ENCODE measurements at places on chromosomes 7 and 10.
A peak's percentile ranks its signal among the peaks of the same experiment; 100 is the strongest.

DNA sequence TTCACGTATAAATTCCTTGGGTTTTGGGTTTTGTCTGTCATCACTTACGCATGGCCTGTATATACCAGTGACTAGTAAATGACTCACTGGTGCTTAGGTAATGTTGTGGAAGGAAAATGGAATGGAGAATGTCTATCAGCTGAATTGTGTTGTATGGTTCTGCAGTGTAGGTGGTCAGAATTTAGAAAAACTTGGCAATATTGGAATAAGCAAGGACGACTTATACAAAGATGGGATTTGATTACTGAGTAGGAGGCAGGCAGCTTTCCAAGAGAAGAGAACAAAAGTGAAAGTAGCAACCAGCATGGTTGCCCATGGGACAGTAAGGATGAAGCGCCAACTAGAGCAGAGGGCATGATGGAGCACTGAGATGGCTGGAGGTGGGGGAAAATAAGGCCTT, 168.6 kb upstream of the CSTF2T start:
- DNase-seq, result peak; percentile 66

DNA sequence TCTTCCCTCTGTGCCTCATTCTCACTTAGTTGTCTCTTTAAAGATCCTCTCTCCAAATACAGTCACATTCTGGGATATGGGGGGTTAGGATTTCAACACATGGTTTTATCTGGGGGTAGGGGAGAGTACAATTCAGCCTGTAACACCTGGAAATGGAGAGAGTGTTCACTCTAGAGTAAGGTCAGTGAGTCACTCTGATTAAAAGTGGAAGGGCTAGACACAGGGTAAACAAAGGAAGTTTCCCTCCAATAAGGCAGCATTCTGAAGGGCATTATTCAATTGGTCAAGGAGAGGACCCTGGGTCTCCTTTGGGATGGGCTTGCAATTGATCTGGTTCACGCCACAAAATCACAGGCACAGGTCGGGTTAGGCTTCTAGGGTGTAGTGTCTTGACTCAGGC, 232.8 kb upstream of the NPSR1 start:
- DNase-seq, result no peak

DNA sequence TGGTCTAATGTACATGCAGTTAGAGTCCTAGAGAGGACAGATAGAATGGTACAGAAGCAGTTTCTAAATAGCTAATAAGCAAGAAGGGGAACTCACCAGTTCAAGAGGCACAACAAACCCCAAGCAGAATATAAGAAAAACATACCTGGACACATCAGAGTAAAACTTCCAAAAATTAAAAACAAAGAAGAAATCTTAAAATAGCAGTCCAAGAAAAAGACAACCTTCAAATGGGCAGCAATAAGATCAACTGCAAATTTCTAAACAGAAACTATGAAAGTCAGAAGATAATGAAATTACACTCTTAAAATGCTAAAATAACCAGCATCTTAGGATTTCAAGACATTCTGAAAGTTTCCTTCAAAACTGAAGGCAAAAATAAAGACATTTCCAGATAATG, 55.9 kb downstream of the USP6NL start:
- no peak for DNase-seq

DNA sequence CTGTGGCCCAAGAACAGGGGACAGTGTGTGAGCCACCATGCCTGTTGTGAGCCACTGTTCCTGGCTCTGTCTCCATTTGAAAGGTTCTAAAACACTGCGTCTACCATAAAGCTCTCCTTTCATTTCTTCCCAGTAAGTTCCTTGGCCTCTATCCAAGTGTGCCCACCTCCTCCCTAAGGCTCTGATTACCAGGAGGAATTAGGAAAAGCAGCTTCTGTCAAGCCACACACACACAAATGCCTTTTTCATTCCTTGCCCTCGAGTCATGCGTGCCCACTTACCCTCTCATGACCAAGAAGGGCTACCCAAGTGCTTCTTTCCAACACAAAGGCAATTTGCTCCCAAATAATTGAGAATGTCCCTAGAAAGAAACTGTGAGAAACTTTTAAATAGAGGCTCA, 70.8 kb upstream of the PARD3 start:
- DNase-seq, result no peak

DNA sequence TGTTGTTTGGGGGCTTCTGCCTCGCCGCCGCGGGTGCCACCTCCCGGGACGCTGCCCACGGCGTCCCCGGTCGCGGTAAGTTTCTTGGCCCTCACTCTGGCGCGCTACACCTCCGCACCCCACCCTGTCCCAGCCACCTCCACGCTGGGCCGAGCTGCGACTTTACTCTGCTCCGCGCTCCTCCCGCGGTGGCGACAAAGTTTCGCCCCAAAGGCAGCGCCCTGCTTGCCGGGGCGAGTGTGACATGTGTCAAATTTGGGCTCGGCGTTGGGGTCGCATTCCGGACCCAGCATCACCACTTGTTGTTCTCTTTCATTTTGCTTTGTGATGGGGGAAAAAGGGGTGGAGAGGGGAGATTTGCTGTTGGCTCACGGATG, 167.7 kb upstream of the PPP1R3A start:
- no peak for DNase-seq

DNA sequence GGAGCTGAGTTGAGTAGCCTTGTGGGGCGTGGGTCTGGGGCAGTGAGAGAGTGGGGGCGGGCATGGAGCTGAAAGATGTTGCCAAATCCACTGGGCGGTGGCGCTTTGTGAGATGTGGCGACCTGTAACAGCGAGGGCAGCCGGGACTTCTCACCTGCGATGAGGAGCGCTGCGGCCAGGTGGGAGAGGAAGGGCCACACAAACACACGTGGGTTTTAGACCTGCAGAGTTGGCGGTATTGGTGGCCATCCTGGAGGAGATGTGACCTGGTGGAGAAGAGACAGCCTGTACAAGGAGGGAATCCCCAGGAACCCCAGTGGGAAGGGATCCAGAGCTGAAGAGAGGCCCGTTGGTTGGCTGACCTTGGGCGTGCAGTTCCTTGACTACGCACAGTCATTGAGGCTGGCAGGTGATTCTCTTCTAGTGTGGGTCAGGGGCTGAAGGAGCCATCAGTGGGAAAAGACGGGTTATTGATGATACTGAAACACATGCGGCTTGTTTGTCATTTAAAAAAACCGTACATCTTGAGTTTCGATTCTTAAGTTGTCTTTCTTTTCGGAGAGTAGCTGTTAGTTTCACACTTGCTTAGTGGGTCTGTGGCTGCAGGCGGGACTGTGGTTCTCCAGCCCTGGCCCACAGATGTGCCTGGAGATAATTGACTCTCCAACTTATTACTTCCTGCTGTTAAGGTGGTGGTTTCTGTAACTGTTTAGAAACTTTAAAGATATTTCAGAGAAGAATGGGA, 2.4 kb downstream of the CHST12 start:
- no peak for DNase-seq

DNA sequence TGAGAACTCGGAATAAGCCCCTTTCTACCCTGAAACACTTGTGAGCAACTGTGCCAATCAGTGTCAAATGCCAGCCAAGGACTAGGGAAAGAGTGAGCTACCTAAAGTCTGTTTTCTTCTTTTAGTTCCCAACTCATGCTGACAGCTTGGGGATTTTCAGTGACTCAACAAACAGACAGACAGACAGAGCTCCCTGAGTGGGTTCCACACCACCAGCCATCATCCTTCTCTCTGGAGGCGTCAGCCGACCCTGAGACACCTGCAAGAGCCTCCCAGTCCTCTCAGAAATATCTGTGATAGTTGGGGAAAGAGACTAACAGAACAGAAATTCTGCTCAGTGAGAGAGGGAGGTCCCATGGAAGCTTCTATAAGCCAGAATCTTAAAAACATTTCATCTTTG, 49.5 kb downstream of the GATA3 start:
- no peak for DNase-seq

DNA sequence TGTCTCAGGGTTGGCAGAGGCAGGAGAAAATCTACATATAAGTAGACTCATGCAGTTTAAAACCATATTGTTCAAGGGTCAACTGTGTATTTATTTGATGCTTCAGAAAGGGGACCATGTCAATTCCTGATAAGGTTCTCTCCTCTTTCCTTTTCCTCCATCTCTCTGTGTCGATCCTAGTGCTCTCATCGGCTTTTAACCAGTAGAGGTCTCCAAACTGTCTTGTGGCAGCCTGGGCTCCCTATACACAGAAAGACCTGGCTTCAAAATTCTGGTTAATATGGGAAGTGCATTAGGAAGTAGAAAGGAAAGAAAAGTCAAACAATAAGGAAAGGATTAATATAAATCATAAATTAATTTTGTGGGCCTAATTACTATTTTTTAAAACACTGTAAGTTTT, 304.4 kb upstream of the C7orf33 start:
- DNase-seq, result no peak

DNA sequence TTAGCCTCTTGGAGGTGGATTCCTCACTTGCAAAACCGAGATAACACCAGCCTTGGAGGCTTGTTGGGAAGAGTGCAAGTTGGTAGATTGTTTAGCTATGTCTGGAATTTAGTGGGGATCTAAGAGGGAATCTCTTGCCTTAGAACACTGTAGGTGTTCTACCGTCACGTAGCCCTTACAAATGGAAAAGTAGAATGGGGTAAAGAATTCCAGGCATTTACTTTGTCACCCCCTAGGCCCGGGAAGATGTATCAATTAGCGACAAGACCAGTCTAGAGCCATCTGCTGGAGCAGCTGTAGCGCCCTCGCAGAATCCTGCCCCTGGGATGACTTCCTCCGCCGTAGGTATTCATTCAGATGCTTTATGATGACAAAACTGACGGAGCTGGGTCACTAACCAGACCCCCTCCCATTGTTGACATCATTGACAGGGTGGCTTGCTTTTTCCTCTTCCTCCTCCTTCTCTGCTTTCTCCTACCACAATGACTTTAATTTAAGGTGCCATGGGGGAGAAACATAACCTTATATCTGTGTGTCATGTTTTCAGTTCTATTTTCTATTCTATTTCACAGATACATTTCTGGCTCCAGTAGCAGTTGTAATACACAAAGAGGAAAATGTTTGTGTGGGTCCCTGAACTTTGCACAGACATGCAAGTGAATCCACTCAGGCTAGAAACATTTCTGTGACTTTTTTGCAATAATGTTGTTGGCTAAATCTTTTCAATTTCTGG, 262.6 kb upstream of the LYZL1 start:
- no peak for DNase-seq

- no peak for DNase-seq
Measured at GRCh38 chr7:14793151-14793550, 109.4 kb downstream of the DGKB start.

- no peak for DNase-seq
Measured at GRCh38 chr7:37421861-37422500, 26.7 kb downstream of the ELMO1 start.

GRCh38 chr10:32795598-32796183, 162.3 kb downstream of the ITGB1 start:
- peak; percentile 5 for DNase-seq

- DNase-seq, result peak; percentile 96
Measured at GRCh38 chr10:130021383-130021950, 57.4 kb upstream of the EBF3 start.

GRCh38 chr7:117212969-117213877, 109.6 kb downstream of the WNT2 start:
- DNase-seq, result peak; percentile 56

- peak; percentile 3 for DNase-seq
Measured at GRCh38 chr7:8365499-8366110, 67.8 kb upstream of the NXPH1 start.

DNA sequence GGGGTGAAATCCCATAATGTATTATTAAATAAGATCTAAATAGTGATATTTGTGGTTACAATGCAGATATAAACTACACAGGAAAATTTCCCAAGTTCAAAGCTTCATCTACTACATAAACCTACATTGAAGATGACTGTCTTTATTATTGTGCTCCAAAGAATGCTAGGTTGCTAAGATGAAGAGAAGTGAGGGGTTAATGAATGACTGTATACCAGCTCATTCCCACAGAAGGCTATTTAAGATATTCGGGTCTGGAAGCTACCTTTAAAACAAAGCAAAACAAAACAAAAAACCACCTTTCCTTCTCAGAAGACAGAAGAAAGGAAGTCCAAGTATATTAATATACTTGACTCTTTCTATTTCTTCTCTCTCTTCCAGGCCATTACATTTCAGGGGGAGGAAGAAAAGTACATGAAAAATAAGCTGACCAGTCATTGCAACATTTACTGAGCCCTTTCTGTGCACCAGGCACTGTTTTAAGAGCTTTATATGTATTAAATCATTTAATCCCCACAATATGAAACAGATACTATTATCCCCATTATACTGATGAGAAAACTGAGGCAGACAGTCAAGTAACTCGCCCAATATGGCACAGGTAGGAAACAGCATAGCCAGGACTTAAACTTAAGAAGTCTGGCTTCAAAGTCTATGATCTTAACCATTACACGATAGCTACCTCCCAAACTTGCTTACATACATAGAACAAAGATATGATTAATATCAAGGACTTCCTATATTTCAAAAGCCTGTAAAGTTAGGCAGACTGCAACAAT, 48.1 kb downstream of the TNPO3 start:
- DNase-seq, result peak; percentile 8

GRCh38 chr7:3380886-3381685, 80.0 kb downstream of the SDK1 start:
- DNase-seq, result no peak

- no peak for DNase-seq
Measured at GRCh38 chr7:73852500-73852899, 8.5 kb upstream of the TMEM270 start.

- no peak for DNase-seq
Measured at GRCh38 chr10:48231699-48232315, 42.7 kb downstream of the FRMPD2 start.

GRCh38 chr10:60549686-60550085, 160.0 kb upstream of the ANK3 start:
- no peak for DNase-seq

- DNase-seq, result no peak
Measured at GRCh38 chr10:81603106-81603620, 271.8 kb upstream of the NRG3 start.

DNA sequence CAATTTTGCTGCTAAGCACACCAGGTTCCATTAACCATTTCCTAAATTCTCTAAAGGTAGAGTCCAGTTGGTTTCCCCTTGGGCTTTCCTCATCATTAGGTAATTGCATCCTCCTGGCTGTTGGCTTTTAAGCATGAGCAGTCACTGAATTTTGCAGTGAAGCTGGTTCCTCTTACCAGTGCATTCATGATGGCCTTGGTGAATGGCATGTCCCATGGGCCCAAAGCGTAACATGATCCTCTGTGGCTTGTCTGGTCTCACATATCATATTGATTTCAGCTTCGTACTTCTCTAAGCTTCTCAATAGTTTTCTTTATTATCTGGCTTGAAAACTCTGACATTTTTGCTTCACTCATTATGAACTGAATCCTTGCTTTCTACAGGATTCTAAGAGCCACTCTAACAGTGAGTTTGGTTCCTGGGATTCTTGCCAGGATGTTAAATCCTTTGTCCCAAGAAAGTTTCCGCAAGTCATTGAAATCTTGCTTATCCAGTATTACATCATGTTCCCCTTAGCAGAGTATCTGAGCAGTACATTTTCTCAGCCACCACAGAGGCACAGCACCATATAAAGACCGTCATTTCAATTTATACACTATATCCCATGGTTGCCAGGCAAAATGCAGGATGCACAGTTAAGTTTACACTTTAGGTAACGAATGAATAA, 134.2 kb downstream of the PTN start:
- no peak for DNase-seq

GRCh38 chr7:100185726-100186125, 8.0 kb downstream of the STAG3 start:
- DNase-seq, result no peak

Data from HFFc6 (cell line).